Stimulated activated CD4-positive, alpha-beta T cell treated with anti-CD3 and anti-CD28 coated beads, Interleukin-1b, Interleukin-23, amount 100 ng/mL, for 24 hours (primary cell): ENCODE measurements at places on chromosomes 7 and 10.

GRCh38 chr7:100577507-100577906 is 3.8 kb upstream of the SAP25 start:
- DNase-seq, result no peak

DNA sequence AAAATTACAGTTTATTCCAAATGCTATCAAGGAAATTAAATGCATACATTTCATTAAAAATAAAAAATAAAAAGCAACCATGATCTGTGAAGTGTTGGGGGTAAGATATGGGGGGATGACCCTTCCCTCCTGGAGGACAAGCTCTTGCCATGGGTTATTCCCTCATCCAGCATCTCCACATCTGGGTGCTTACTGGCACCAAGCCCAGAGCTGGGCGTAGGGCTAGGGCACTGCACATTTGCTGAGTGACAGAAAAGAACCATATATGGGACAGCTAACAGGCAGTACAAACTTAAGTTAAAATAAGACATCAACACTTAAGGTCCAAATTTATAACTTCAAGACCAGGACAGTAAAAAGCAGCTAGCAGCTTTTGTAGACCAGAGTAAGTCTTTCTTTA is 10.2 kb downstream of the CCDC6 start:
- no peak for DNase-seq

- peak; percentile 38 for DNase-seq
Measured at GRCh38 chr7:149799397-149800168, 26.2 kb upstream of the ZNF467 start.

DNA sequence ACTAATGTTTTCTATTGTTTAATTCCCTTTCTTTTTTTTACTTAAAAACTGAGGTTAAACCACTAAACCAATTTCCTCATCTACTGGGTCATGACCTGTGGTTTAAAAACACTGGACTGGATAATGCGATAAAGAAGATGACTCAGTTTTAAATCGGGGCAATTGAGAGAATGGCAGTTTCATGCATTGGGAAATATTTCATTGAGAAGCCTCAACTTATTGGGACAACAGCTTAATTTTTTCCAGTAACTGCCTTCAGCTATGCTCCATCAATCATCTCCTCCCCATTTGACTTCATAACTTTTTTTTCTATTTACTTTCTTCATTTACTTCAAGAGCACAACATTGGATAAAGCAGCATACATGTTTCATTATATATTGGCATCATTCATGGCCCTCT is 61.8 kb upstream of the MET start:
- no peak for DNase-seq

GRCh38 chr10:27819781-27820531 is 74.3 kb upstream of the MKX start:
- no peak for DNase-seq

DNA sequence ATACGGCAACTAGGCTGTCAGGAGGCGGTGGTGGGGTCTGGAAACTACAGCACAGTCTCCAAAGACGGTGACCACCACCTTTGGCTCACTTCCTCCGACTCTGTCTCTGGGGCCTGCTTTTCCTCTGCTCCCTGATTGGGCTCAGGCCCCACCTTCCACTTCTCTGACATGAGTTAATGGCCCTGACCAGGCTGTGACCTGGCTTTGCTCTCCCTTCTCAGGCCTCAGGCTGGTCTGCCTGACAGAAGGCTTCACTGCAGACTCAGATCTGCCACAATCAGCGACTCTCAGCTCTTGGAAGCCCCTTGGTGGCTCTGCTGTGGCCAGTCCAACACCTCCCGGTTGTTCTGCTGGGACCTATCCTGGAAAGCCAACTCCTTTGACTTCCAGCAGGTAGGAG is 7.7 kb downstream of the STYXL1 start:
- DNase-seq, result no peak

- no peak for DNase-seq
Measured at GRCh38 chr7:81594767-81595166, 175.1 kb downstream of the HGF start.

DNA sequence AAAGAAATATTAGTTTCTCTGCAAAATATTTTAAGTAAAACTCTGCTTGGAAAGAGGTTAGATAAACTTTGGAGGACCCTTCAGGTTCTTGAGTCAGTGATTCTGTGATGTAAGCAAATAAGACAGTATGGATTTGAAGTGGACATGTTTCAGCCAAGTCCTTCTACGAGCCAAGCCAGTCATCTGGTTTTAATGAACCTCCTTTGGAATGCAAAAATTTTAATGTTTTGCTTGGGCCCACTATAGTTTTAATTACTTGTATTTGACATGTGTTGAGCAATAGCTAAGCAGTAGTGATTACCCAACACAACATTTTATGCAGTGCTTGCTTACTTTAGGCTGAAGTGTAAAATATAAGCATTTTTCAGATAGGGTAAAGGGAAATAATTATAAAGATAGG is 296.3 kb upstream of the SEMA3D start:
- no peak for DNase-seq

DNA sequence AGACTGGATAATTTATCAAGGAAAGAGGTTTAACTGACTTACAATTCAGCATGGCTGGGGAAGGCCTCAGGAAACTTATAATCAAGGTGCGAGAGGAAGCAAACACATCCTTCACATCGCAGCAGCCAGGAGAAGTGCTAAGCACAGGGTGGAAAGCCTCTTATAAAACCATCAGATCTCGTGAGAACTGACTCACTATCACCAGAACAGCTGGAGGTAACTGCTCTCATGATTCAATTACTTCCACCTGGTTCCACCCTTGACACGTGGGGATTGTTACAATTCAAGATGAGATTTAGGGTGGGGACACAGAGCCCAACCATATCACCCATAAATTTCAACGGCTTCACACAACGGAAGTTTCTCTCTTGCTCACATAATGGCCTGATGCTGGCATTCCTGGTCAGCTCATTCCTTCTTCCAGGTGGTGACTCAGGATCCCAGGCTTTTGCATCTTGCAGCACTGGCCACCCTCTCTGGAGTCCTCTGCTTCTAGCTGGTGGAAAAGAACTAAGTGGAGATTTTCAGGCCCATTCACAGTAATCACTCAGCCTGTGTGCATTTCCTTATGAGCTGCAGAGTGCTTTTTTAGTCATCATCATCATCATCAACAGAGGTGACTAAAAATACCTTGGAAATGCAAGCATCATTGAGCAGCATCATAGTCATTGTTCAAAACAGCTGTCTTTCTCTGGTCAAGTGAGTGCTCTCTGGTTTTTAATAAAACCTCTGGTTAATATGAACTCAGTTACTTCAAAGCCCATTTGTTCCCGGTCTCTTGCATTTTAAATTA is 308.1 kb downstream of the SFMBT2 start:
- no peak for DNase-seq

GRCh38 chr7:130986261-130986690 is 252.3 kb upstream of the KLF14 start:
- no peak for DNase-seq

GRCh38 chr7:150382123-150382843 is 3.2 kb downstream of the ZNF775 start:
- no peak for DNase-seq

- no peak for DNase-seq
Measured at GRCh38 chr10:77321838-77322237, 315.8 kb downstream of the KCNMA1 start.
